ENCODE measurements at places on chromosomes 3 and 15. TPM values are rescaled to one million over a fixed set of nuclear protein-coding genes. Genes with fewer than 3 reads are reported as not detected.

- DNase-seq = peak; percentile 47
Measured at GRCh38 chr3:195540511-195540910, 2.6 kb downstream of the PPP1R2 start.

GRCh38 chr15:74167891-74168331, 5.6 kb upstream of the ISLR start:
- no peak for DNase-seq

DNA sequence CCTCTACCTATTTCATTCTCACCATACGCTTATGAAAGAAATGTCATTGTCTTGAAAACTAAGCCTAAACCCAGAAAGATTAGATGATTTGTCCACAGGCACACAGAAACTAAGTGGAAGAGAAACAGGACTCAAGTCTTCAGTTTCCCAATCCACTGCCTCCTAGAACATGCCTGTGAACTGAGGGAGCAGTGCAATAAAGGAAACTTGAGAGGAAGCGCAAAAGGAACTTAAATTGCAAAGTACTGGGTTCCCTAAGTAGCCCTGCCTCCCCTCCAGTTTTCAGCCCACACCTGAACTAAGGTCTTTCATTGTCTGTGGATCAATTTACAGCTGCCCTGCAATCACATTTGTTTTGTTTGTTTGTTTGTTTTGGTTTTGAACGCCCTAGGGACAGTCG, 56.7 kb upstream of the TSEN2 start:
- DNase-seq = no peak

- no peak for DNase-seq
Measured at GRCh38 chr15:76159282-76159681, 99.5 kb downstream of the TMEM266 start.

DNA sequence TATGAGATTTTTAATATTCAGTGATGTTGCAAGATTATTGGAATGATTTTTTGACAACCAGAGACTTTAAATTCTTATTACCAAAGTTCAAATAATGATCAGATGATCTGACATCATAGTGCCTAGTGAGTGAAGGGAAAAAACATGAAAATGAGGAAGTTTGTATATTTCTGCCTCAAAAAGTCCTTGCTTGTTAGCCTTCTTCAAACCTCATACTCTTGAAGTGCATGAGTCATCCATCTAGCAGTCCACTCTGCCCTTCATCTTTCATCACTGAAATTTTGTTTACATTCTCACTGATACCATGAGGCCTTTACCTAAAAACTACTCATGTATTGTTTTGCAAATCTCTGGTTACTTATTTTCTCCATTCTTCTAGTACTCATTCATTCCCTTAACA, 23.9 kb upstream of the OR5H6 start:
- no peak for DNase-seq

DNA sequence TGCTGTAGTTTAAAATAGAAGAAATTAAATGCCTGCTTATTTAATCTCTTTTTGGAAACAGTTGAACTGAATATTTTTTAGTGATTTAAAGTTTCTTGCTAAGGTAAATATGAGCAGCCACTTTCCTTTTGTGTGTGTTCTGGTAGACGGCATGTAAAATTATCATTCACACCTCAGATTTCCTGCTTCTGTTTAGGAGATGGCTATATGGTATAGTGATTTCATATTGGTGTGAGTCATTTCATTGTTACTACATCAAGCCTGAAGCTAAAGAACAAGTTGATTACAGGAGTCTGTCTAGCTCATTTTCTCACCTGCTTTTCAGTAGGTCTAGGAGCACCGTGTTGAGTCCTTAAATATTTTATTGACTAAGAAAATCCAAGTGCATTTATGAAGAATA, 2.2 kb downstream of the LRCH3 start:
- DNase-seq = no peak

GRCh38 chr3:2839876-2840275, 270.3 kb downstream of the IL5RA start:
- DNase-seq = no peak

DNA sequence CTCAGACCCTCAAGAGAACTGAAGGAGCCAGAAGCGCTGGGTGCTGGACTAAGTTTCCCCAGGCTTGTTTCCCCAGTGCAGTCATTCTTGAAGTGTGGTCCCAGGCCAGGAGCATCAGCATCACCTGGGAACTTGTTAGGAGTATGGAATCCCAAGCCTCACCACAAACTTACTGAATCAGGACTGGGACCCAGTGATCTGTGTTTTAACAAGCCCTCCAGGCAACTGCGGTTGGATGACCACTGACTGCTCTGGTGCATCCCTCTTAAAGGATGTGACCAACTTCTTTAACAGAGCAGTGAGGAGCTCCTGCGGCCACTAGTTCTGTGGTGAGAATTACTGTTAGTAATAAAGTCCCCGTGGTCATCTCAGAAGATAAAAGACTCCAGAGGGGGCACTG, 62.4 kb upstream of the DAZL start:
- DNase-seq = no peak

- no peak for DNase-seq
Measured at GRCh38 chr15:98676586-98677270, 28.4 kb downstream of the IGF1R start.

- no peak for DNase-seq
Measured at GRCh38 chr3:124041553-124041952, 49.6 kb upstream of the ROPN1 start.

DNA sequence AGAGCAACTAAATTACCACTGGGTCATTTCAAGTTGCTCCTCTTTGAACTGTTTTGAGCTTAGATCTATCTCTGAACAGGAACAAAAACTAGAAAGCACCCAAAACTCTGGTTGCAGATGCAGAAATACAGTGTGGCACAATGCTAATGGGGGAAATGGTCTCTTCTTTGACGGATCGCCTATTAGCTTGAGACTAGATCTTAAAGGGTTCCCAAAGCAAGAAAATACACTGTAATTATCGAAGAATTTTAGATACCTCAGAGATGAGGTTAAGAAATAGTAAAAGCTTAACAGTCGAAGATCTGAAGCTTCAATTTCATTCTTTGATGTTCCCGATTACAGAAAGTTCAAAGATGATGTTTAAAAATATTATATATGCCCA, 818 bp downstream of the PPP1R2 start:
- peak; percentile 53 for DNase-seq

- DNase-seq = no peak
Measured at GRCh38 chr3:154081305-154081704, 39.9 kb upstream of the ARHGEF26 start.

DNA sequence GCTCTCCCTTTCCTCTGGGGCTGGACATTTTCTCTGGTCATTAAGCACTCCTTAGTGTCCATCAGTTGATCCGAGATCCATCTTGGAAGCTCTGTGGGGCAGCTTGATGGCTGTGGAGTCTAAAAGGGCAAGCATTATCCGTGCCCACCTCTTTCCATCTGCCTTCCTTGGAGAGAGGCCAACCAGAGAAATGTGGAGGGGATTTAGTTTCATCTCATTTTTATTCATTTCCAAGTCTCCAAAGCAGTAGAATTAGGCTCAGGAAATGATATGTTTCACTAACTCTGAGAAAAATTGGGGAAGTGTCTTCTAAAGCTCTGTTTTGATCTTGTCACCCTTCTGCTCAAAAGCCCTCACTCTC, 95.9 kb upstream of the KLHL25 start:
- DNase-seq = no peak

- DNase-seq = no peak
Measured at GRCh38 chr3:170471149-170471548, 52.5 kb downstream of the CLDN11 start.

- DNase-seq = no peak
Measured at GRCh38 chr3:140159646-140160045, 224.7 kb downstream of the CLSTN2 start.

DNA sequence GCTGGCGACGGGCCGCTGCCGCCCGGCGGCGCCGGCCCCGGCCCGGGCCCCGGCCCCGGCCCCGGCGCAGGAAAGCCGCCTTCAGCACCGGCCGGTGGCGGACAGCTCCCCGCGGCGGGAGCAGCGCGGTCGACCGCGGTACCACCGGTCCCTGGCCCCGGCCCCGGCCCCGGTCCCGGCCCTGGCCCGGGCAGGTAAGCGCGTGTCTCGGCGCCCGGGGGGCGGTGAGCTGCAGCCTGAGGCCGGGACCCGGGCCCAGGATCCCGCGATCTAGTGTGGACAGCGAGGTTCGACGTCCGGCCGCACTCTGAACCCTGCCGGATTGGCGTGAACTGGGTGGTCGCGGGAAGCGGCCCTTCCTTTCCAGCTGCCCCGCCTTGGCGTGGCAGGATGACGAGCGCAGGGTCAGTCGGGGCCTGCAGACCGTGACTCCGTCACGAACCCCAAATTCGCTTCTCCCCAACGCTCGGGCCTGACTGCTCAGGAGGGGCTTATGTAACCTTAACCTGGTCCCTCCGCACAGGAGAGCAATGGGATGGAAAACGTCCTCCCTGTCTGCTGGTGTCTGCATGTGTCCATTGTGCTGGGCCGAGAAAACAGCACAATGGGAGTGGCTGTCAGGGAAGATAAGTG, 472 bp downstream of the BSN start:
- peak; percentile 71 for DNase-seq

- DNase-seq = no peak
Measured at GRCh38 chr3:33704891-33705290, 13.2 kb downstream of the CLASP2 start.

GRCh38 chr15:66405007-66405406, 18.3 kb downstream of the MAP2K1 start:
- DNase-seq = no peak

- no peak for DNase-seq
Measured at GRCh38 chr15:39613861-39614260, 33.0 kb downstream of the THBS1 start.

DNA sequence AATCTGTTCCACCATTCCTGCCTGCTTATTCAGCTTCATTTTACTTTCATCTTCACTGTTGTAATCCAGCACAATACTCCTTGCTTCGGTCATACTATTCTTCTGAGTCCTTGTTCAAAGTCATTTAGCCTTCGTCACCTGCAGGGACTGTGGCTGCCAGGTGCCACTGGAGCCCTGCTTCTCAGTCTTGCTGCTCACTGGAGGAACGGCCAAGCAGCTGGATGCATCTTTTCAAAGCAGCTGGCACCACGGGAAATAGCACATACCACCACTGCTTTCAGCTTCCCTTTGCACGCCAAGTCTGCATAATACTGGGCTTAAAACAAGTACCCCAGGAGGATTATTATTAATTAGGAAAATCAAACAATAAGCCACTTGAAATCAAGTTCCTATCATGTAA, 287.6 kb downstream of the BCHE start:
- no peak for DNase-seq

DNA sequence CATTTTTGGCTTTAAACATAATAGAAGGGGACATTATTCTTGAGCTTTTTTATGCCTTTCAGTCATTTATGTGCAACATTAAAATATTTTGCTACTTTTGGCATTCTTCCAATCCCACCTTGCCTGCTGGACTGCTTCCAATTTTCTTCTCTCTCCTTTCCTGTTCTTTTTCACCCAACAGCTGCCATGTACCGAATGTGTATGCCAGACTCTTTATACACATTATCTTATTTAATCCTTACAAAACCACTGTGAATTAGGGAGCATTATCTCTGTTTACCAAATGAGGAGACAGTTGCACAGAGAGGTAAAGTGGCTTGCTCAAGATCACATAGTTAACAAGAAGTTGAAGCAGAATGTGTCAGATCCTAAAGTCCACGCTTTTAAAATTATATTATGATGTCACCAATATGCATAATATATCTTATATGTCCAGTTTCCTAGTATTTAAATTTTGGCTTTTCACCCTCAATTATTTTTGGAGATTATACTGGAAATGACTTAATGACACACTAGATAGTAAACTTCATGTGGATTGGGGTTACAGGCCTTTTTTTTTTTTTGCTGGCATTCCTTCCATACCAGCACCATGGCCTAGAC, 231.5 kb downstream of the THRB start:
- DNase-seq = no peak

DNA sequence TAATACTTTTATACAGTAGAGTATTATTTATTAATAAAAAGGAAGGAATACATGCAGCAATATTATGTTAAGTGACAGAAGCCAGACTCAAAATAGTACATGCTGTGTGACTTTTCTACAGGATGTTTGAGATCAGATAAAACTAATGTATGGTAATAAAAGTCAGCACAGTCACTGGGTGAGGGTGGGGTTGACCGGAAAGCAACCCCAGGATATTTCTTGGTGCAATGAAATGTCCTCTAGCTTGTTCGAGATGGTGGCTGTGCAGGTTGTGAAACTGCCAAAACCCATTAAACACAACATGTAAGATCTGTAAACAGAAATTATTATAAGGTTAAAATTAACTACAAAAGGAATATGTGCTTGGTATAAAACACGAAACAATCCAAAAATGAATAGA, 20.8 kb upstream of the ALDH1L1 start:
- no peak for DNase-seq

- no peak for DNase-seq
Measured at GRCh38 chr3:12340506-12340905, 51.6 kb downstream of the PPARG start.

- no peak for DNase-seq
Measured at GRCh38 chr3:166444756-166445155, 607.5 kb upstream of the BCHE start.

SLC22A13 gene
- 0.16 TPM for total RNA-seq

RAB6B gene
- total RNA-seq = 1.4 TPM

CCDC54 gene
- total RNA-seq = not detected

FOXL2 gene
- total RNA-seq = not detected

CYP11A1 gene
- total RNA-seq = not detected

ITIH1 gene
- total RNA-seq = not detected

IGDCC3 gene
- not detected for total RNA-seq

CEP63 gene
- 25.7 TPM for total RNA-seq

RGMA gene
- total RNA-seq = not detected

CA12 gene
- total RNA-seq = not detected

PATL2 gene
- 101 TPM for total RNA-seq

HRG gene
- not detected for total RNA-seq

ZBED2 gene
- total RNA-seq = not detected

PGBD4 gene
- total RNA-seq = 4.2 TPM

Data from natural killer cell (primary cell).